ENCODE measurements at places on chromosomes 16 and 17. TPM values are rescaled to one million over a fixed set of nuclear protein-coding genes. Genes with fewer than 3 reads are reported as not detected.

The MPV17L gene
- 0.35 TPM for total RNA-seq

The TCAP gene
- total RNA-seq, result 0.14 TPM

The KIF19 gene
- under 0.01 TPM for total RNA-seq

The TMC8 gene
- 0.85 TPM for total RNA-seq

The C16orf92 gene
- not detected for total RNA-seq

The KRTAP17-1 gene
- not detected for total RNA-seq

The USP31 gene
- total RNA-seq, result 10.3 TPM

The MT1G gene
- total RNA-seq, result not detected

The TEKT5 gene
- total RNA-seq, result not detected

The SCNN1G gene
- 1.9 TPM for total RNA-seq

The PRKCB gene
- total RNA-seq, result not detected

The SUPT6H gene
- total RNA-seq, result 18.6 TPM

The KCNH6 gene
- total RNA-seq, result not detected

The VEZF1 gene
- 32.0 TPM for total RNA-seq

The MAP3K3 gene
- 12.6 TPM for total RNA-seq

The SERPINF2 gene
- 1.6 TPM for total RNA-seq

The RHBDF1 gene
- total RNA-seq, result 26.2 TPM

The DRC3 gene
- total RNA-seq, result not detected

The STX8 gene
- total RNA-seq, result 67.5 TPM

The CAPN15 gene
- total RNA-seq, result 52.1 TPM

The ITGAD gene
- not detected for total RNA-seq

The MTMR4 gene
- total RNA-seq, result 32.9 TPM

The TP53TG3 gene
- total RNA-seq, result not detected

The TANC2 gene
- total RNA-seq, result 14.9 TPM

The CACNG1 gene
- total RNA-seq, result not detected

The TBC1D3C gene
- not detected for total RNA-seq

Data from airway epithelial cell (primary cell).